ENCODE measurements at places on chromosomes 3 and 15. TPM values are rescaled to one million over a fixed set of nuclear protein-coding genes. Genes with fewer than 3 reads are reported as not detected.

Gene MPI
- 33.9 TPM for total RNA-seq

Gene RFTN1
- total RNA-seq = 94.6 TPM

Gene SLC2A2
- total RNA-seq = not detected

Gene CLDN1
- 1.1 TPM for total RNA-seq

Gene DZIP3
- total RNA-seq = 12.3 TPM

Gene ZNF80
- not detected for total RNA-seq

Gene SLC51A
- not detected for total RNA-seq

Gene KBTBD13
- not detected for total RNA-seq

Gene SMCO1
- total RNA-seq = not detected

Gene GHRL
- not detected for total RNA-seq

Gene DPPA2
- total RNA-seq = not detected

Gene C3orf38
- total RNA-seq = 33.6 TPM

Gene MED12L
- total RNA-seq = 2.2 TPM

Gene CPEB1
- 29.2 TPM for total RNA-seq

Gene CHL1
- total RNA-seq = 3.6 TPM

Gene CLRN1
- not detected for total RNA-seq

Gene TMEM158
- 4.7 TPM for total RNA-seq

Gene MOBP
- total RNA-seq = not detected

Gene PLCB2
- total RNA-seq = under 0.01 TPM

Gene COLQ
- 1.5 TPM for total RNA-seq

Gene ST3GAL6
- total RNA-seq = 2.2 TPM

Gene TEX55
- total RNA-seq = not detected

Gene MAGEL2
- total RNA-seq = not detected

Gene TARS3
- total RNA-seq = 15.0 TPM

Gene CHST2
- total RNA-seq = 16.5 TPM

Gene WDR49
- total RNA-seq = under 0.01 TPM

Gene DLEC1
- total RNA-seq = 0.29 TPM

Gene LMCD1
- total RNA-seq = 213 TPM

Gene SCN11A
- total RNA-seq = under 0.01 TPM

Gene IRAK2
- total RNA-seq = 4.0 TPM

Gene SCAP
- 70.1 TPM for total RNA-seq

Gene SPPL2A
- total RNA-seq = 81.3 TPM

Gene PLAAT1
- under 0.01 TPM for total RNA-seq

Gene NLGN1
- total RNA-seq = 7.7 TPM

Gene SLC9C1
- not detected for total RNA-seq

Gene EFCC1
- not detected for total RNA-seq

Gene RARRES1
- total RNA-seq = 19.5 TPM

Gene COPG1
- total RNA-seq = 305 TPM

Gene NR2F2
- total RNA-seq = 13.0 TPM

Gene DUOXA2
- not detected for total RNA-seq

Gene CIB2
- total RNA-seq = 1.5 TPM

Gene KIF7
- total RNA-seq = 12.3 TPM

Gene HTD2
- total RNA-seq = 6.2 TPM

Gene CAPN3
- 1.1 TPM for total RNA-seq

Gene TMEM212
- not detected for total RNA-seq

Gene CRYGS
- total RNA-seq = 0.88 TPM

Gene TICRR
- 0.88 TPM for total RNA-seq

Gene TGFBR2
- 162 TPM for total RNA-seq

Gene CNTN6
- not detected for total RNA-seq

Gene TBC1D21
- total RNA-seq = not detected

Gene RPUSD2
- total RNA-seq = 11.5 TPM

Gene CACNA2D2
- total RNA-seq = not detected

Gene ROBO2
- total RNA-seq = 0.36 TPM

Gene RASA2
- total RNA-seq = 20.0 TPM
